Stimulated activated CD4-positive, alpha-beta T cell treated with anti-CD3 and anti-CD28 coated beads, Interleukin-12 subunit alpha, Interleukin-12 subunit beta, amount 100 ng/mL, for 24 hours (primary cell): ENCODE measurements at places on chromosomes 7 and 10.

DNA sequence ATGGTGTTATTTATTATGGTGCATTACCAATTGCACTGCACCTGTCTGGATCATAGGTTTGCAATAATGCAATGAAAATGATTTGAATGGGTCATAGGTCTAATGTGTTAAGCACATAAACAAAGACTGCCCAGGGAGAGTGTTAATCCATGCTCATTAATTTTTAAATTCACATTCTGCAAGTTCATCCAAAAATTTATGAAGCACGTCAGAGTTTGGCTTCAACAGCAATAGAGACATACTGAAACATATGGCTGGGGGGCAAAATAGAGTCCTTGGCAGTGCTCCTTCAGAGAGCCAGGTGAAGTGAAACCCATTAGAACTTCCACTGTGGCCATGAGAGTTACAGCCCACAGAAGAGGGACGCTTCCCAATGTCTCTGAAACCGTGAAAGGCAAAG is 441.1 kb downstream of the POM121L12 start:
- DNase-seq: no peak

- DNase-seq: no peak
Measured at GRCh38 chr7:94294471-94295131, 100.1 kb upstream of the COL1A2 start.

- no peak for DNase-seq
Measured at GRCh38 chr7:70036695-70037094, 438.4 kb downstream of the AUTS2 start.

GRCh38 chr7:674454-675410 is 51.8 kb upstream of the DNAAF5 start:
- DNase-seq: no peak

GRCh38 chr10:93149761-93150160 is 76.1 kb downstream of the CYP26A1 start:
- no peak for DNase-seq

DNA sequence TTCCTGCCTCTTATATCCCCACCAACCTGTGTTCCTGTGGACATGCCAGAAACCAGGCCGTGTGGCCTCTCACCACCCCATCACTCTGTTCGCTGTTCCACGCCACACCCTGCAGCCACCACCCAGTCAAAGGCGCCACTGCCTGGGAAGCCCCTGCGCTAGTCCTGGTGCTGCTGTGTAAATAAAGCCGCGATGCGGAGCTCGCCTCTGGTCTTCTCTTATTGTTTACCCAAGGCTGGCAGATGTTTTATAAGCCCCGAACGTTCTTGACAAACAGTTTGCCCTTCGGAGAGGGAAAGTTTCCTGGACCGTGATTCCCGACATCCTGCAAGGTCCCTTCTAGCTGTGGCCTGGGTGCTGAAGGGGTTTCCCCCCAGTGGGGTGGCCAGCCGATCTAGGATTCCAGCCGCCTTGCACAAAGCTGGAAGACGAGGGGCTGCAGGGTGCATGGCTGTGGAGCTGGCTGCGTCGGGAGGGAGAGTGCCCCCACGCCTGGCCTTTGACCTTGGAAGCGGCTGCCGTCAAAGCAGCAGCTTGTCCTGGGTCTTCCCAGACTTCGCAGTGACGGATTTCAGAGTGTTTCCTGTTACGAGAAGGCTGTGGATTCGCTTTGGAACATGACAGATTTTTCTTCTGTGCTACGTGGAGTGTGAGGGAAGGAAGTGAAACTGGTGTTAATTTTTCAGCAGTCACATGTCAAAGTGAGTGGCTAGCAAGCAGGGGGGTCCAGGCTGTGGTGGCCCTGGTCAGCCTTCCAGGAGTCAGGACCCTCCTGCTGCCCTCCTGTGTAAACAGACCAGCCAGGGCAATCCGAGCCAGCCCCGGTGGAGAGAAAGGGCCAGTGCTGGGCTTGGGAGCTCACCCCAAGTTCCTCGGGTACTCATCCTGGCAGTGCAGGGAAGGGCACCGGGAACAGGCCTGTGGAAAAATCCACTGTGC is 61.6 kb downstream of the LHPP start:
- no peak for DNase-seq

- DNase-seq: no peak
Measured at GRCh38 chr7:2982401-2982800, 61.3 kb downstream of the CARD11 start.

GRCh38 chr7:40156988-40157387 is 22.2 kb downstream of the SUGCT start:
- no peak for DNase-seq

GRCh38 chr7:24191362-24191761 is 92.6 kb upstream of the NPY start:
- DNase-seq: no peak
